ENCODE measurements at places on chromosomes 1 and 21.

GRCh38 chr1:154745286-154745731, 124.8 kb downstream of the KCNN3 start:
- DNase-seq = no peak

- DNase-seq = no peak
These were observed 528.2 kb downstream of the MRPL39 start for GRCh38 chr21:25079053-25079452.

GRCh38 chr1:182564406-182565004, 24.6 kb downstream of the RNASEL start:
- no peak for DNase-seq

DNA sequence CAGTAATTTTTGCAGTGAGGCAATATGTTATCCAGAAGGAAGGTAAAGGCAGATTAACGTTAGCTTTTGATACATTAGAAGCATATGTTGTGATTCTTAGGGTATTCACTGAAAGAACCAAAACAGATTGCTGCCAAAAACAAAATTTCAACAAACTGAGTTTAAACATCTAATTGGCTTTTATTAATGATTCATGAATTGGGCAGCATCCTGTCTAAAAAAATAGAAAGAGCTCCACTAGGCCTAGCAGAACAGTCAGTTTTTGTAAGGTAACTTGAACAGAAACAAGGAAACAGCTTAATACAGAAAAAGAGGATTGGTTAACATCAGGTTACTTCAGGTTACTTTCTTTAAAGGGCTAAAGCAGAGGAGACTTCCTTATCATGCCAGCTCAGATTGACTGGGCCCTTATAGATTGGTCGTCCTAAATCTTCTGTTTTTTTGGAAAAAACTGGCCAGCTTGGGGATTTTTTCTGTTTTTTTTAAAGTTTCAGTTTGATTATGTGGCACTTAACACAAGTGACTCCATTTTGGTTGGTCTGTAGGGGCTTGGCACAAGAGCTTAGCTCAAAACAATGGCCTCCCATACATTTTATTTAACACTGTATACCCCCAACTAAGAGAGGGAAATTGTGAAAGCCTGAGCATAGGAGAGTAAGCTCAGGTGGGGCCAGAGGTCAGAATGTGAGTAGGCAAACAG, 36.8 kb upstream of the GALNT2 start:
- DNase-seq = no peak

GRCh38 chr1:215345766-215346165, 221.3 kb upstream of the KCTD3 start:
- DNase-seq = no peak

DNA sequence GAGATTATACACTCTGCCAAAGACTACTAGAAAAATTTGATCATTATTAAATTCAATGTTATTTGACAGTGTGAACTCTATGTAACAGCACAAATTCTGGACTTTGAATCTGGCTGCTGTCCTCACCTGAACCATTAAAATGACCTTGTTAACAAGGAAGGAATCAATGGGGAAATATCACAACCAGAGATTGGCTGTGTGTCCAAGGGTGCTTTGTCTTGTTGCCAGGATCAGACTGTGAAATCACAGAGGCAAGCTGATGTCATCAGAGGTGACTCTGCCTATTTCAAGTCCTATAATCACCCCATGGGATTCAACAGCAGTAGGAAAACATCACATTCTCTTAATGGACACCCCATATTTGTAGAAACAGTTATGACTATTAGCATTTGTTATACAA, 46.8 kb downstream of the ADAMTS5 start:
- no peak for DNase-seq

- no peak for DNase-seq
These were observed 16.0 kb downstream of the VANGL2 start for GRCh38 chr1:160416369-160416768.

GRCh38 chr1:92479587-92479986, 7.1 kb downstream of the GFI1 start:
- DNase-seq = no peak

- DNase-seq = no peak
These were observed 182.9 kb downstream of the OMA1 start for GRCh38 chr1:58363585-58363984.

- peak; percentile 2 for DNase-seq
These were observed 4.1 kb downstream of the SH3BP5L start for GRCh38 chr1:248821641-248822040.

DNA sequence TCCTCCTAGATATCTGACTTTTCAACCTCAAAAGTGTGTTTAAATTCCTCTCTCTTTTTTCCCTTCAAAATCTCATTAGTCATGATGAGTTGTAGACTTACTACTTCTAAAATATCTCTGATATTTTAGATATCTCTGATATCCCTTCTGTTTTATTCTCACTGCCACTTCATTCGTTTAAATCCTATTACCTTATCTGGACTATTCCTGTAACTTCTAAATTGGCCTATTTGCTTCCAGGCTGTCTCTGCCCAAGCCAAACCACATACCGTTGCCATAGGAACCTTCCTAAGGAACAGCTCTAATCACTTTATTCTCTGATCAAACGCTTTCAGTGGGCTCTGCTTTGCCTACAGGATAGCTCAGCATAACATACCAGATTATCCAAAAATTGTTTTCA, 333.1 kb upstream of the CHRM3 start:
- DNase-seq = no peak

GRCh38 chr1:70140343-70140742, 65.0 kb downstream of the LRRC40 start:
- no peak for DNase-seq

- DNase-seq = no peak
These were observed 489.3 kb downstream of the SIPA1L2 start for GRCh38 chr1:232140419-232141166.

- DNase-seq = no peak
These were observed 4.7 kb upstream of the TSNAX start for GRCh38 chr1:231523816-231524215.

- DNase-seq = no peak
These were observed 240.7 kb downstream of the NRIP1 start for GRCh38 chr21:14824126-14824525.

DNA sequence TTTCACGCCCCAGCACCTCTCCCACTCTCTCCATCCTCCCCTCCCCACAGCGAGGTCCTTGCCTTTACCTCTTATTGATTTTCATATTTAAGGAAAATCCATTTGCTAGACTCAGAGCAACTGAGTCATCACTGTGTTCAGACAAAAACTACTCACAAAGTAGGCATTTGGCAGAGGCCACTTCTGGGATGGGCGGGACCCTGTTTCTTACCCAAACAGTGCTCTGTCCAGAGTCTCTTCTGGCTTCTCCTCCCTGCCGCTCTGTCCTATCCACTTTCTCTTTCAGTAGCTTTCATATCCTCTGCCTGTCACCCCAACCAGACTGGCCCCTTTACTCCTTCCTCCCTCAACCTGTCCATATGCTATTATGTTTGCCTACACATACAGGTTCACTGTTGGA, 2.4 kb upstream of the NAV1 start:
- DNase-seq = no peak

GRCh38 chr21:35309316-35309715, 260.2 kb upstream of the RUNX1 start:
- DNase-seq = no peak

DNA sequence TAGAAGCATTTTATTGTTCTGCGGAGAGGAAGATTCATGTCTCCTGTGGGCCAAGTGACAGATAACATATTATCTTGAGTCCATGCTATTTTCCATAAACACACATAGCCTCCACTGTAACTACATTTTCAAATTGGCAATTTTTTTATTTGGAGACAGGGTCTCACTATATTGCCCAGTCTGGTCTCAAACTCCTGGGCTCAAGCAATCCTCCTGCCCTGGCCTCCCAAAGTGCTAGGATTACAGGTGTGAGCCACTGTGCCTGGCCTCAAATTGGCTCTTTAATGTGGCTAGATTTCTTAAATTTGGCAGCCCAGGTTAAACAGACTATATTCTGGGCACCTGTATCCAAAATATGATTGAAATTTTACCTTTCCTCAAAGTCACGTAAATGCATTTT, 13.8 kb downstream of the NOS1AP start:
- no peak for DNase-seq

DNA sequence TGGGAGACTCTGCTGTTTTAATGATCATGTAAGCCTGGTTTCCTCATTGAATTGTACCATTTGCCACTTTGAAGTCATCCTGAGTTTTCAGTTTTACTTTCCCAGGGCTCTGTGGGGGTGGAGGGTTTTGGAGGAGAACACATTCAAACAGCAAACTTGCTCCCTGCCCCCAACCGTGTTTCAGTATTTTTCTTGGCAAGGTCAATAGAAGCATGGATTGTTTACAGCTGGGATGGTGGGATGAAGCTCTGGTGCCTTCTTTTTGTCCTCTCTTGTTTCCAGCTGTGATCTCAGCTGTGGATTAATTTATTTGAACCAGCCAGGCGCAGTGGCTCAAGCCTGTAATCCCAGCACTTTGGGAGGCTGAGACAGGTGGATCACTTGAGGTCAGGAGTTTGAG, 54.3 kb upstream of the SERBP1 start:
- no peak for DNase-seq

- no peak for DNase-seq
These were observed 249.6 kb downstream of the COL11A1 start for GRCh38 chr1:102858695-102859094.

DNA sequence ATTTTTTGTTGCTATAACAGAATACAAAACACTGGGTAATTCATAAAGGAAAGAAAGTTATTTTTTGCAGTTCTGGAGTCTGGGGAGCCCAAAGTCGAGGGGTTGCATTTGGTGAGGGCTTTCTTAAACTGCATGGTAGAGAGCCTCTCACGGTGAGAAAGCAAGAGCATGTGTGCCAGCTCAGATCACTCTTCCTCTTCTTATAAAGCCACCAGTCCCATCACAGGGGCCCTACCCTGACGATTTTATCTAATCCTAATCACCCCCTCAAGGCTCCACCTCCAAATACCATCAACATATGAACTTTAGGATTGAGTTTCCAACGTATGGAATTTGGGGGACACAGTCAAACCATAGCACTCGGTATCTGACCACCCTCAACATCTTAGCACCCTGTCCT, 1.0 kb upstream of the STRIP1 start:
- no peak for DNase-seq

DNA sequence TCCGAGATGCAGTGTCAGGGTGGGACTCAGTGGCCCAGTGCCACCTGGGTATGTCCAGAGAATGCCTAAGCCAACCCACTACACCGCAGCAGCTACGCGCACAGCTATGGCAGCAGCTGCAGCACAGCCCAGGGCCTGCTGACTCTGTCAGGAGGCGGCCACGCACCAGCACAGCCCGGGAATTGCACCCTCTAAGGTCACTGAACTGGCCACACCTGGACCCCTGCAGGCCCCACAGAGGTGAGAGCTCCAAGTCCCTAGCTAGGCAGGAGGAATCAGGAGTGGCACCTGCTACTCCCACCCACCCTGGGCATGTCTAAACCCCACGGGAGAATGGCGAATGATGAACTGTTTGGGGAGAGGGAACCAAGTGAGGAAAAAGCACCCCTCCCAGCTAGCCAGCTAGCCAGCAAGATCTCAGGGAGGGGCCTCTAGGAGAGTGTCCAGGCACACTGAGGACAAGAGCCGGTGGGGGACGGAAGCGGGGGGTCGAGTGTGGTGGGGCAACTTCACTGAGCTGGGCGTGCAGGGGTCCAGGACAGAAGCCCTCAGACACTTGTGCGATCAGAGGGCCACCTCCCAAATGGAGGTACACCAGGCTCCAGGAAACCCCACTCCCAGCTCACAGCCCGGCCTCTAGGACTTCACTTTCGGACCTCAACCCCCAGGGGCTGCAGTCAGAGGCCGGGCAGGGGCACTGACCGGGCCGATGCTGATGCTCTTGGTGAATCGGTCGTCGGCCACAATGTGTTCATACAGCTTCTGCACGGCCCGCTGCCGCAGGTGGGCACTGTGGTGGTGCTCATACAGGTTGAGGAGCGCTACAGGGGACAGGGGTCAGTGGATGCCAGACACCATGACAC, 13.9 kb downstream of the LSS start:
- DNase-seq = no peak

DNA sequence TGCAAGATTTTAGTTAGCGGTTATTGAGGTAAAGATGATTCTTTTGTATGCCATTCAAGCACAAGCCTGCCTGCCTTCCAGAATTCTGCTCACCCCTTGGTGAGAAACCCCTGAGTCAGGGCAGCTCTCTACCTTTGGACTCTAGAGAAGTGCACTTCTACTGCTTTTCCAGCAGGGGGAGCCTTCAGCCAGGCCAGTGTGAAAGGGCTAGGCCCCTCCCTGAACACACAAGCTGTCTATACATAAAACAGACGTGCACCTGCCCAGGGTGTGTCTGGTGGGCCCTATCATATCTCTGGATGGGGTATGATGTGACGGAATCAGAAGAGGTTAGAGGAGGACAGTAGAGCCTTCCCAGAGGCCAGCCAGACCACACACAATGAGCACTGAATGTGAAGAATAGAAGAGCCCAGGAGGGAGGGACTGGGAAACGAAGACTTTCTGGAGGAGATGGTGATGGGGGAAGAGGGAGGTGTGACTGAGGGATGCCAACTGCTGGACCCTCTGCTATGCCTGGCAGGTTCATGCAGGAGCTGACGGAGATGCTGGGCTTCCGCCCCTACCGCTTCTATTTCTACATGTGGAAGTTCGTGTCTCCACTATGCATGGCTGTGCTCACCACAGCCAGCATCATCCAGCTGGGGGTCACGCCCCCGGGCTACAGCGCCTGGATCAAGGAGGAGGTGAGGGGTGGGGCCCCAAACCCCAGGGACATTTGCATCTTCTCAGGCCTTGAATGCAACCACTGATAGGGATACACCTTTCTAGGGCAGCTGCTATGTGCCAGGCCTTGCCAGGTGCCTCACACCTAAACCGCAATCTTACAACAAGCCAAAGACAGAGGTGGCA, 13.0 kb upstream of the KCNC4 start:
- DNase-seq = peak; percentile 43

DNA sequence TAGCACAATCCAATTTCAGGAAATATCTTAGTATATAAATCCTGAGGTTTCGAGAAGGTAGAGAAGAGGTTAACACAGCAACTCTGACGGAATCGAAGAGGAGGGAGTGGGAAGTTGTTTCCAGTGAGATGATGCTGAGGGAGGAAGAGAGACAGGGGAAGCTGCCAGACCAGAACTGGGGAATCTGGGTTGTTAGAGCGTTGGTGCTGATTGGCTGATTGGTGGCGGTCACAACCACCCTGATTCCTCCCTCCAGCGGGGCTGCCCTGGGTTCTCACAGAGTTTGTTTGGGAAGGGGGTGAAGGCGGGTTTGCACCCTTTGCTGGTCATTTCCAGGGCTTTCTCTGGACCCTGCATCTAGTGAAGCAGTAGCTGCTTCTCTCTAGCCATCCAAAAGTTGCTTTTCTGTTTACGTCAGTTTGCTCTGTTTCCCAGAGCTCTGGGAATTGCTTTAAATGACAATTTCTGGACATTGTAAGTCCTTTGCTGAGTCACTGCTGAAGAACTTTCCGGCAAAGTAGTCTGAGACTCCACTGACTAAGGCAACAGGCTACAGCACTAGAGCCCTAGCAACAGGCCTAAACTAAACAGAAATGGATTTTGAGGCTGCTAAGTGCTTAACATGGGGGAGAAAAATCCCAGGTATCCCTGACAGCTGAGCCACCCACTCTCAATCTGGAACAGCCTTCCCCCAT, 90.1 kb downstream of the TENT5C start:
- no peak for DNase-seq

Measured in activated CD4-positive, alpha-beta T cell treated with anti-CD3 and anti-CD28 coated beads for 1 hour (primary cell).